Large intestine (tissue), 12 donors: ENCODE measurements at places on chromosomes 12 and 14. TPM values are rescaled to one million over a fixed set of nuclear protein-coding genes. Genes with fewer than 3 reads are reported as not detected.
A peak's percentile ranks its signal among the peaks of the same experiment; 100 is the strongest.

DNA sequence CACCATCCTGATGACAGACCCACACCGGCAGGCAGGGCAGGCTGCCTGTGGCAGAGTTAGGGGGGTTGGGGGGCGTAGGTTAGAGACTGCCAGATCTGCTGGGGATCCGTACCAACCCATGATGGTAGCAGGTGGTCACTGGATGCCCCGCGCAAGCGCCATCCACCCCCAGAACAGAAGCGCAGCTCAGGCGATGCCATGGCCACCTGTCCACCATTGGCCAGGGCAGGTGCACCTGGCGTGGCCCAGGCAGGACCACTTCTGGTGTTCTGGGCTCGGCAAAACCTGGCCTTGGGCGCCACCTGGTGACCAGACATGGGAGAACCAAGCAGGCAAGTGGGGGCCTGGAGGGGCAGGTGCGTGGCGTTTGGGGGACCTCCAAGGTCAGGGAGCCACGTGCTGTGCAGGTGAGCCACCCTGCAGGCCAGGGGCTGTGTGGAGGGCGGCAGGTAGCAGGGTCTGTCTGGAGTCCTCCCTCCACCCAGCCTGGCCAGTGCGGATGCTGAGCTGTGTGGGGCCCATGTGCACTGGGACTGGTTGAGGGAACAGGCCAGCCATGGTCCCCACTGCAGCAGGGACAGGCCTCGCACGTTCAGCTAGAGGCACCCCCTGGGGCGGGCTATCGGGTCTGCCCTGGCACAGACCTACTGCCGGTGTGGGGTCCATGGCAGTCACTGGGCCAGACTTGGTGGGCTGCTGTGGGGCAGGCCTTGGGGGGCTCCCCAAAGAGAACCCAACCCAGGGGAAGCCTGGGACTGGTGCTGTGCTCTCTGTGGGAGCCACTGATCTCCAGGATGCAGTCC, 15.6 kb downstream of the BAG5 start:
- DNase-seq: peak; percentile 43

DNA sequence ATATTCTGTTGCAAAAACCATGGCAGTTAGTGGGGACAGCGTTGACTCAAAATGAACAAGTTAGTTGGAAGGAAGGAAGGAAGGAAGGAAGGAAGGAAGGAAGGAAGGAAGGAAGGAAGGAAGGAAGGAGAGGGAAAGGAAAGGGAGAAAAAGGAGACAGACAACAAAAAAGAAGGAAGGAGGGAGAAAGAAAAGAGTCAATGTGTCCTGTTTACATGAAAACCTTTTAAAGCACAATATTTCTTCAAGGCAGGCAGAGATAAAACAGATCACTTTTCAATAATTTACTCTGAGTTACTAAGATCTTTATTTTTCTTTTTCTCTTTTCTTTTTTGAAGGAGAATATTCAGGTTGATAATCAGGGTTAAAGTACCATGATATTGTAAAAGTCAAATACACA, 99.4 kb downstream of the CCER1 start:
- no peak for DNase-seq

GRCh38 chr14:89085231-89085731, 260.8 kb downstream of the TTC8 start:
- peak; percentile 16 for DNase-seq

DNA sequence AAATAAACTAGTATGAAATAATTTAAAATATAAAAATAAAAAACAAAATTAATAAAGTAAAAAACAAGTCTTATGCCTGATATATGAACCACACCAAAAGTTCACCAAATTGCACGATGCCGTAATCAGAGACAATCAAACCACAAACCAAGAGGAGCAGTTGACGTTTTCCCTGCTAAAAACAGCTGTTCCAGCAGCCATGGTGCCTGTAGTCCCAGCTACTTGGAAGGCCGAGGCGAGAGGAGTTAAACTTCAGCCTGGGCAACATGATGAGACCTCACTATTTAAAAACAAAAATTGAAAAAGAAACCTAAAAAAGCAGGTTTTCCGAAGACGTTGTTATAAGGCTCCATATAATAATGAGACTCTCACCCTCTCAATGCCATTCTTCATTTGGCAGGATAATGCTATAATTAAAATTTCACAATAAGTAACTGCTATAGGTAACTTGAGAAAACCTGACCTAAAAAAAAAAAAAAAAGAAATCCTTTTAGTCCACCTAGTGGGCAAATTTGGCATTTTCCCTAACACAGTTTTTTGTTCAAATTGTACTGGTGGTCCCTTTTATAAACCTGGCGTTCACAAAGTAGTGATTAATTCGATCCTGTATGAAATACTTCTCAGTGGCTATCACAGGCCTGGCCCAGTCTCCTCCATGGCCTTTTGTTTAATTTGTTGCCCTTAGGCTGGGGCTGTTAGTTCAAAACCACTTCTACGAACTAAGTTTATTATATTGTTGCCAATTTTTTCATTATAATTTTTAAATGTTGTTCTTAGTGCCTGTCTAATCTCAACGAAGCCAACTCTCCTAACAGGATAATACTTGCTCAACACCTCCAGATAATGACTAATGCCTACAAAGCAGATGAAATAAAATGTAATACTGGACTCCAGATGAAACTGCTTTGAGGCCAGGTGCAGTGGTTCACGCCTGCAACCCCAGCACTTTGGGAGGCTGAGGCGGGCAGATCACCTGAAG, 62.1 kb downstream of the TNFAIP2 start:
- DNase-seq: peak; percentile 55

- DNase-seq: no peak
Observed at GRCh38 chr14:93262446-93262845, 55.4 kb downstream of the UBR7 start.

- no peak for DNase-seq
Observed at GRCh38 chr14:93368996-93369712, 22.2 kb downstream of the COX8C start.

- DNase-seq: peak; percentile 90
Observed at GRCh38 chr12:93571365-93571924, 1.0 kb upstream of the SOCS2 start.

- DNase-seq: no peak
Observed at GRCh38 chr12:27672051-27672450, 24.2 kb upstream of the REP15 start.

Gene RPGRIP1
- polyA plus RNA-seq: 0.49 TPM

Gene TTC9
- polyA plus RNA-seq: 1.9 TPM

DNA sequence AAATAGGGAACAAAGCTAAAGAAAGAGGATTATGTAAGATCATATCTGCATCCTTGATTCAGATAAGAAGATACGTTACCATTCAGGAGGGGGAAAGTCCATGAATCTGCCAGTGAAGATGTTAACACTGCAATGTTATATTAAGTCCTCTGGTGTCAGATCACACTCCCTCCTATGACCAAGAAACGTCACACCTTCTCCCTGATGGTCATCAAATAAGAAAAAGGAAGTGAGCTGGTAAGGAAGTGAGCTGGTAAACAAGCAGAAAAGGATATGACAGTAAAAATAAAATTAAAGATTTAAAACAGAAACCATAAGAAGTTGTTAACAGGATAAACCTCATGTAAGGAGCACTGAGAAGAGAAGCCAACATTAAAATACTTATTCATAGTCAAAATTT, 340.2 kb downstream of the SEC23A start:
- no peak for DNase-seq

- no peak for DNase-seq
Observed at GRCh38 chr12:102472496-102472895, 7.9 kb downstream of the IGF1 start.
